Activated CD8-positive, alpha-beta T cell treated with anti-CD3 and anti-CD28 coated beads for 36 hours (primary cell): ENCODE measurements at places on chromosomes 4 and X. TPM values are rescaled to one million over a fixed set of nuclear protein-coding genes. Genes with fewer than 3 reads are reported as not detected.

The LARP7 gene
- total RNA-seq, result 43.2 TPM

The GSX2 gene
- not detected for total RNA-seq

The NAP1L2 gene
- 1.4 TPM for total RNA-seq

The BRS3 gene
- not detected for total RNA-seq

The SSX2B gene
- total RNA-seq, result not detected

GRCh38 chr4:7829652-7830580, 109.7 kb downstream of the AFAP1 start:
- H3K27ac ChIP-seq, result no peak overlapping the region
- peaks cover 42% of the 10 kb centered on the region for H3K4me1 ChIP-seq
- H3K27me3 ChIP-seq, result no peaks in the 10 kb centered on the region
- H3K4me3 ChIP-seq, result no peak overlapping the region
- H3K36me3 ChIP-seq, result peaks cover 40% of the 10 kb centered on the region
- DNase-seq, result no peak

- no peaks in the 10 kb centered on the region for H3K36me3 ChIP-seq
- DNase-seq, result no peak
- H3K27ac ChIP-seq, result no peak overlapping the region
- no peak overlapping the region for H3K4me3 ChIP-seq
- no peaks in the 10 kb centered on the region for H3K4me1 ChIP-seq
- H3K27me3 ChIP-seq, result peaks cover 2% of the 10 kb centered on the region
Observed at GRCh38 chrX:50567636-50568035, 97.0 kb upstream of the DGKK start.

DNA sequence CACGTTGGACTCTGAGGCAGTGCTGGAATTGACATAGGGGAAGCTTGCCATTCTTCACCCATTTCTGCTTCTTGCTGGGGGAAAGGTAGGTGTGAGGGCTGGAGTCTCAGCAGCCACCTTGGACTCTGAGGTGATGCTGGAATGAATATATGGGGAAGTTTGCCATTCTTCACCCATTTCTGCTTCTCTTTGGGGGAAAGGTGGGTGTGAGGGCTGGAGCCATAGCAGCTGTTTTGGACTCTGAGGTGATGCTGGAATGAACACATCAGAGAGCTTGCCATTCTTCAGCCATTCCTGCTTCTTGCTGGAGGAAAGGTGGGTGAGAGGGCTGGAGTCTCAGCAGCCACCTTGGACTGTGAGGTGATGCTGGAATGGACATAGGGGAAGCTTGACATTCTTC, 115.1 kb downstream of the CRLF2 start:
- peaks cover 3% of the 10 kb centered on the region for H3K4me1 ChIP-seq
- no peak overlapping the region for H3K27ac ChIP-seq
- no peak for DNase-seq
- H3K27me3 ChIP-seq, result no peaks in the 10 kb centered on the region
- H3K36me3 ChIP-seq, result peaks cover 3% of the 10 kb centered on the region

- no peaks in the 10 kb centered on the region for H3K4me1 ChIP-seq
- H3K27ac ChIP-seq, result no peak overlapping the region
- H3K36me3 ChIP-seq, result peaks cover 4% of the 10 kb centered on the region
- no peaks in the 10 kb centered on the region for H3K27me3 ChIP-seq
- no peak for DNase-seq
- H3K4me3 ChIP-seq, result no peak overlapping the region
Observed at GRCh38 chr4:105780176-105780575, 71.6 kb downstream of the GSTCD start.

GRCh38 chr4:2579910-2580309, 43.5 kb downstream of the FAM193A start:
- no peaks in the 10 kb centered on the region for H3K27me3 ChIP-seq
- no peak for DNase-seq
- no peak overlapping the region for H3K4me3 ChIP-seq
- peaks cover 25% of the 10 kb centered on the region for H3K4me1 ChIP-seq
- H3K36me3 ChIP-seq, result peaks cover 21% of the 10 kb centered on the region
- no peak overlapping the region for H3K27ac ChIP-seq

DNA sequence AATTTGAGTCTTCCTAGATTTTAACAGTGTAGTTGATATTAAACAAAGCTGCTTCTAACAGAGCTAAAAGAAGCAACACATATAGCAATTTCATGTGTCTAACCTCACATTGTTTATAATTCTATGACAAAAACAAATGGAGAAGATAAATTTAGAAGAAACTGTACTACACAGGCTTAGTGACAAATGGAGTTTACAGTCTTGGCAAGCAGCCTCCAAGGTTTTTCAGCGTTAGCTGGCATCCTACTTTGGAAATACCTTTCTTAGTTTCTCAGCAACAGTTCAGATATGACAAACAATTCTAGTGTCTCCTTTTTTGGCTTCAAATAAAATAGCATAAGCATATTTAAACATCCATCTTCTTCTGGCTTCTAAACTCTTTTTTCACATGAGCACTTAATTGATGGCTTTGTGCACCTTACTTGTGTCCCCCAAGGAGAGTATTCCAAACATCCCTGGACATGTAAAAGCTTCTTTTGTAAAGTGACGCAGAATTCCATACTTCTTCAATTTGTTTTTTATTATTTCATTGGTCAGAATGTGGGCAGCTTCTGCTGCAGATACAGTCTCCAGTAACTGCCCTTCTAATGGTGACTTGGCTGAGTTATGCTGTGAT, 249.8 kb downstream of the ANTXR2 start:
- no peak overlapping the region for H3K27ac ChIP-seq
- DNase-seq, result no peak
- no peaks in the 10 kb centered on the region for H3K27me3 ChIP-seq
- no peak overlapping the region for H3K4me3 ChIP-seq
- H3K4me1 ChIP-seq, result no peaks in the 10 kb centered on the region

- peaks cover 45% of the 10 kb centered on the region for H3K36me3 ChIP-seq
- H3K4me1 ChIP-seq, result peaks cover 46% of the 10 kb centered on the region
- peak; percentile 52 for DNase-seq
Observed at GRCh38 chr4:184473499-184474262, 669 bp downstream of the IRF2 start.

DNA sequence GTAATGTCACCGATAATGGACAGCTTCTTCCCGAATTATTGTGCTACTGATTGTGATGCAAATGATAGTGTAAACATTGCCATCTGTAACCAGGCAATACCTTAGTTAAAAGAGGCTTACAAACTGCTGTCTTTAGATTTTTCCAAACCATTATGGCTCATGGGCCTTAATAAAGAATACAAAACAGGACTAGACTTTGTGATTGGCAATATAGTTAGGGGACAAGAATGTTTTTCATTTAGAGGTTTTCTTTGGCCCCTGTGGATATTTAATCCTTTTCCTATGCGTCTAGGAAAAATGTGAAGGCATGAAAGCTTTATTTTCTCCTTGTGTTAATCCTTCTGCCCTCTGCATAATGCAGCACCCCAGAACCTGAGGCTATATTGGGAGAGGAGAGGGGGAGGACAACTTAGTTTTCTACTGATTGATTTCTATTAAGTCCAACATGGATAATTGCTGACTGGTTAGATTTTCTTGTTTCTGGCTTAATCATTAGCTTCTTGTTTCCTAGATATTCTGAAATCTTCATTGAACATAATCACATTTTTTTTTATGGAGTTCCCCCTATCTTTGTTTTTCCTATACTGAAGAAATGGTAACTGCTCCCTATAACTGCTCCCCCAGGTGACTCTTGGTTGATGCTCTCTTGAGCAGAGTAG, 1.9 kb downstream of the PRPS1 start:
- H3K4me1 ChIP-seq, result peaks cover 24% of the 10 kb centered on the region
- no peak overlapping the region for H3K27ac ChIP-seq
- H3K36me3 ChIP-seq, result peaks cover 4% of the 10 kb centered on the region
- H3K4me3 ChIP-seq, result peak overlapping the region; percentile 86

DNA sequence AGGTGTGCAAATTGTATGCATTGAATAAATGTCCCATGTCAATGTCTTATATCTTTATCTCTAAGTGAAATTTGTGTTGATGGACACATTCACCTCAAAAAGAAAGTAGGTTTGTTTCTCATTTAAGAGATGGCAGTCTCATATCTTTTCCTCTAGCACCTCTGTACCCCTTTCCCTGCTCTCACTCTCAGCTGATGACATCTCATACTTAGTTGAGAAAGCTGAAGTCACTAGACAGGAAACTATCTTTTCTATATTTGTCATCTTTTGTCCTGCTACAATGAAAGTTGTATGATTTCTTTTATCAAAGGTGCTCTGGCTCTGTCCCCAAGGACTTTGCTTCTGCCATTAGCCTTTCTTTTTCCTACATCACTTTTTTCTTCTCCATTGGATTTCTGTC, 84.0 kb upstream of the GRPR start:
- H3K4me3 ChIP-seq, result no peak overlapping the region
- peaks cover 1% of the 10 kb centered on the region for H3K27me3 ChIP-seq

- no peaks in the 10 kb centered on the region for H3K36me3 ChIP-seq
- H3K4me3 ChIP-seq, result no peak overlapping the region
Observed at GRCh38 chrX:152918707-152919106, 20.8 kb downstream of the ZNF185 start.

GRCh38 chrX:15334561-15334960, 762 bp downstream of the PIGA start:
- H3K27me3 ChIP-seq, result peaks cover 3% of the 10 kb centered on the region
- peak overlapping the region; percentile 91 for H3K27ac ChIP-seq
- peak; percentile 28 for DNase-seq

DNA sequence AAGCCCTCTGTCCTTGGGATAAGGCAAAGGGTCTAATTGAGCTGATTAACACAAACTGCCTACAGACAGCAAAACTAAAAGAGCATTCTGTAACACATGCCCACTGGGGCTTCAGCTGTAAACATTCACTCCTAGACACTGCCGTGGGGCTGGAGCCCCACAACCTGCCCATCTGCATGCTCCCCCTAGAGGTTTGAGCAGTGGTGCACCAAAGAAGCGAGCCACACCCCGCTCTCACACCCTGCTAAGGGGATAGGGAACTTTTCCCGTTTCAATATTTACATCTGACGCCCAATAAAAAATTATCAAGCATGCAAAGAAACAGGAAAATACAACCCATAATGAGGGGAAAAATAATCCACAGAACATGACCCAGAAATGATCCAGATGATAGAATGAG, 46.9 kb upstream of the HSD17B10 start:
- no peak overlapping the region for H3K4me3 ChIP-seq
- peaks cover 2% of the 10 kb centered on the region for H3K27me3 ChIP-seq
- no peaks in the 10 kb centered on the region for H3K4me1 ChIP-seq
- no peaks in the 10 kb centered on the region for H3K36me3 ChIP-seq
- peak; percentile 14 for DNase-seq
- H3K27ac ChIP-seq, result no peak overlapping the region
